ENCODE measurements at places on chromosomes 3 and 15.

DNA sequence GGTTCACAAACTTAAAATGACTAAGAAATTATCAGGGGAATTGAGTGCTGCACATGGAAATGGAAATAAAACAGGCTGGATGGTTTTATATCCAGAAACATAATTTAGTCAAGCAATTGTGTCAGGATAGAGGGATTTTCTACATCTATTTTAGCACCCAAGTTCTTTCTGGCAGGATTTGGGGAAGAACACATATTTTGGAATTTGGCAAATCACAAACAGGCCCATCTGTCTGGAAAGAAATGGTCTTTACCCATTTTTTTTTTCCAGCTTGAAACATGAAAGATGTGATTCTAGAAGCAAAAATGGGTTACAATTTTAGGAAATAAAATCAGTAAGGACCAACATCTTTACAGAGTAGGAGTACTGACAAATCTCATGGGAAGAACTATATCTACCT, 14.4 kb upstream of the UNC13C start:
- no peak for DNase-seq

- no peak for DNase-seq
Measured at GRCh38 chr3:46282696-46283095, 40.4 kb downstream of the CCR3 start.

DNA sequence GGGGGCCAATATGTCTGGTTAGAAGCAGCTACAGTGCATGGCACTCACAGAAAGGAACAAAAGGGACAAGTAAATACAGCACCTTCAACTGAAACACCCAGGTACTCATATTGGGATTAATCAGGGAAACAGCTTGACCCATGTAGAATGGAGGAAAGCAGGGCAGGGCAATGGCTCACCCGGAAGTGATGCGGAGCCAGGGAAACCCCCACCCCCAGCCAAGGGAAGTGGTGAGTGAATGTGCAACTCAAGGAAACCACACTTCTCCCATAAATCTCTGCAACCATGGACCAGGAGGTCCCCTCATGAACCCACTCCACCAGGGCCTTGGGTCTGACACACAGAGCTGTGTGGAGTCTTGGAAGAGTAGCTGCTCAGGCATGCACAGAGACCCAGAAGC, 117.1 kb downstream of the MTHFS start:
- DNase-seq = no peak

DNA sequence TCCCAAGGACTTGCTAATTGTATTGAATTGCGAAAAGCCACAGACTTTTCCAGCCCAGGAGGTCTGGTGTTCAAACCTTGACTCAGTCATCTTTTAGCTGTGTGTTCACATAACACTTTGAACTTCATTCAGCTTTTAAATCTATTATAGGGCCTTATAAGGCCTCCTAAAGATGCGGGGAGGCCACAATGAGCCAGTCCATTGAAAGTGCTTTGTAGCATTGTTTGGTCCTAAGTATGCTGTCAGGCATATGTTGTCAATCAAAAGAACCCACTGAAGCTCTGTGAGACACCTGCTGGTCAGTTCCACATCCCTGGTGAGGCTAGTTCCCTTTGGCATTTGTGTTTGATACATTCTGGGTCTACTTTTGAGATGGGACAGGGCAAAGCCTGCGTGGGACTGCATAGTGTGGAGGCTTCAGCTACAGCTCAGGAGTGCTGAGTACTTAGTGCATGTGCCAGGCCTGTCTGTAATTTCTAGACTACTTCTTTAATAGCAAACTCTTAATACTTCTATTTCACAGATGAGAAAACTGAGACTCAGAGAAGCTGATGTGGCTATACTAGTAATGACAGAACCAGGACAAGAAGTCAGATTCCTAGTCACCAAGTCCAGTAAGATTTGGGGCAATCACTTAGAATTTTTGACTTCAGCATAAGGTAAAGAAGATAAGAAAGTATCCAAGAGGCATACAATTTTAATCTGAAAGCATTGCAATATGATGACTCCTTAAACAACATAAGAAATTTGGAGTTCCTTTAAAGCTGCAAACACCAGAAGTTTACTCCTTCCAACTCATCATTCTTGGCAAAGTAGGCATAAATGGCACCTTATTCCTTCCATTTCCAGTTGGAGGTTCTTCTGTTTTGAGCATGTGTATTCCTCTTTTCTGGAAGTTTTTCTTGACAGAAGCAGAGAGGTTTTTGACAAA, 213.0 kb downstream of the PDCD6IP start:
- DNase-seq = no peak

- no peak for DNase-seq
Measured at GRCh38 chr3:170002231-170002630, 35.6 kb upstream of the GPR160 start.

DNA sequence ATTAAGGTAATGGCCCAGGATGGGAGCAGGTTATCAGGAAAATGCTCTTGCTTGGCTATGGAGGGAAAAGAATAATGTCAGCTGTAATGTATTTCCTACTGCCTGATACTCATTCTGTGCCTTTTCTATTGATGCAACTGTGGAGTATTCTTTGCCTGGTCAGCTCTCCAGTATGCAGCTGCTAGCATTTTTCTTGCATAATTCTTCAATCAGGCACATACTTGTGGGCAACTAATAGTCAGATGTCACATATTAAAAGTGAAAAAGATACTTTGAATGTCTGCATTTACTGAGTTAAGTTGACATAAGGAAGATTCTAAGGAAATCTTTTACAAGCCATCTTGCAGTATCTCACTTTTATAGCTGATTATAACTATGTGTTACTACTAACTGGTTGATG, 29.5 kb downstream of the CD80 start:
- DNase-seq = no peak

DNA sequence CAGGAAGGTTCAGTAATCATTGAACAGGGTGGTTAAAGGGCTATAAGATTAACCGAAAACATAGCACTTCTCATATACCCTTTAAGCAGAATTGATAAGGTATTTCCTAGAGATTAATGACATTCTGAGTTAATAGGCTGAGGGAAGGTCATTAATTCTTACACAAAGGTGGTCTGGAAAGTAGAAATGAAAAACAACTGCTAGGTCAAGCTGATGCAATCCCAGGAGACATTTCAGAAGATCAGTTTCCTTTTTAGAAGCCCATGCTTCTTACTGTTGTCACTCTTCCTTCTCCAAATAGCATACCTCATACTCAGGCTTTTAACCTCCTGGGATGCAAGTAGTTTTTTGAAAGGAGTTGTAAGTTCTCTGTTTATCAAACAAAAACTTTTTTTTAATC, 8.8 kb downstream of the FILIP1L start:
- no peak for DNase-seq

- no peak for DNase-seq
Measured at GRCh38 chr3:185658504-185658912, 72.4 kb downstream of the SENP2 start.

DNA sequence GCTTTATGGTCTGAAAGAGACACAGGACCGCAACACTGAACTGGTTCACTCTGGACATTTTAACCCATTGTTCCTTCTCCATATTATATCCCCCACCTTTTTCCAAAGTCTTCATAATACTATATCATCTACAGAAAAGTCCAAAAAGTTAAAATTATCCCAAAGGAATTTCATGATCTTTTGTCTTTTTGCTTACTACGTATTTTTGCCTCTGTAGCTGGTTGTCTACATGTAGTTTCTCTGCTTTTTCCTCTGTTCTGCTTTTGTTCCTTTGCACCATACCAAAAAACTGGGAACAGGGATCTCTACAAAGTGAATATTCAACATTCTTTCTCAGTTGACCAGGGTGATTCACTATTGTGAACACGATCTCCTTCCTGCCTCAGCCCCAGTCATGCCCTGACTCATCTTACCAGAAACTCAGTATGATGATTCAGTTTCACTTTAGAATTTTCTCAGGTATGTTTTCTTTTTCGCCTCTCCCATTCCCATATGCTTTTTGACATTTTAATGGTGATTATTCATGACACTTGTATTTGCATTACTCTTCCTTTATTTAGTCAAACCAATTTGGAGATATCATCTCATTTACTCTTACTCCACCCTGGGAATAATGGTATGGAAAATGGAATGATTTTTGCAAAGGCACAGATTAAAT, 14.5 kb downstream of the EMC4 start:
- DNase-seq = peak; percentile 12

- no peak for DNase-seq
Measured at GRCh38 chr15:58221591-58222241, 83.5 kb downstream of the AQP9 start.

GRCh38 chr3:14564741-14565140, 24.6 kb upstream of the GRIP2 start:
- no peak for DNase-seq

- DNase-seq = no peak
Measured at GRCh38 chr3:178504128-178504527, 32.1 kb upstream of the KCNMB2 start.

GRCh38 chr15:60733196-60733595, 254.3 kb upstream of the ICE2 start:
- no peak for DNase-seq

- no peak for DNase-seq
Measured at GRCh38 chr3:45387636-45388348, 584 bp upstream of the LARS2 start.

DNA sequence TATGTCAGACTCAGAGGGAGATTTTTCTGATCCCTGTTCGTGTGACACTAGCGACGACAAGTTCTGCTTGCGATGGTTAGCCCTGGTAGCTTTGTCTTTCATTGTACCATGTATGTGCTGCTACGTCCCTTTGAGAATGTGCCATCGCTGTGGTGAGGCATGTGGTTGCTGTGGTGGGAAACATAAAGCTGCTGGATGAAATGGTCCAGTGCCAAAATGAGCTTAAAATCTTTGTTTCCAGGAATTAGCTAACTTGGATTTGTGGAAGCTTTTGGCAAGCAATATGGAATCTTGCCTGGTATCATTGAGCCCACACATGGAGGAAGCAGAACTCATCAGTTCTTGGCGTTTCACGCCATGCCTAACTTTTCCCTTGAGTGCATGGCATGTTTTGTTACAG, 98.8 kb downstream of the SPRED1 start:
- no peak for DNase-seq

DNA sequence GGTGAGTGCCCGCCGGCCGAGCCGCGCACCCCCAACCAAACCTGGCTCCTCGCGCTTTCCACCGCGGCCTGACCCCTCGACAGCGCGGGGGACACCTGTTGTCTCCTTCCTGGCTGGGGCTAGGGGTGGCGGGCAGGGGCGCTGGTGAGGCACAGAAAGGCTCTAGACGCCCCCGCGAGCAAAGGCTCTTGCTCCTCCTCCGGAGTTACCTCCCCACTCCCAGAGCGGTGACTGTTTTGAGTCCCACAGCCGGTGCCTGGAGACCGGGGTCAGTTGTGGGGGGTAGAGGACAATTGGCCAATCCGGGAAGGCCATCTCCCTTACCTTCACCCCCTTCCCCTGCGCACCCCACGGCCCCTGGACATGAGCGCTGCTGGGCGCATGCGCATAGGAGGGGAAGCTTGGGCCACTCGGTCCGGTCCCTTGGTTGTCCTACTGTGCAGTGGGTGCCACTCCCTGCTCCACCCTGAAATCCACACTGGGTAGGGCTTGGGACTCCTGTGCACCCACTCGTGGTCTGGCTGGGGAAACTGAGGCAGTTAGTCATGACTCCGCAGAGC, 554 bp downstream of the CHST13 start:
- no peak for DNase-seq

GRCh38 chr15:100537331-100537730, 8.6 kb upstream of the CERS3 start:
- DNase-seq = no peak

DNA sequence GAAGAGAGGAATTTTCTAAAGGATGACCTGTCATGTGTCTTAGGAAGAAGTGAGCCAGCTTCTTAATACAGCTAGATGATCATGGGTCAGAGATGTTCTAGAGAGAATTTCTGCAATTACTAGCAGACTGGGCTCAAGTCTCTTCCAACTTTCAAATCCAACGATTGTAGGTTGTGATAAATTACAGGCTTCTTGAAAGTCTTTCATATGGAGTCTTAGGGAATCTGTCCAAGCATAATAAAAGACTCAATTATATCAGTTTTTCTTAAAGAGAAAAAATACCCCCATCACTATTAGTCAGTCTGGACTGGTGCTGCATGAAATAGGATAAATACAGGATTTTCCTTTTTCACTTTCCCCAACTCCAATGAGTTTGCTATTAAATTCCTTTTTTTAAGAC, 59.1 kb downstream of the DRD3 start:
- no peak for DNase-seq

DNA sequence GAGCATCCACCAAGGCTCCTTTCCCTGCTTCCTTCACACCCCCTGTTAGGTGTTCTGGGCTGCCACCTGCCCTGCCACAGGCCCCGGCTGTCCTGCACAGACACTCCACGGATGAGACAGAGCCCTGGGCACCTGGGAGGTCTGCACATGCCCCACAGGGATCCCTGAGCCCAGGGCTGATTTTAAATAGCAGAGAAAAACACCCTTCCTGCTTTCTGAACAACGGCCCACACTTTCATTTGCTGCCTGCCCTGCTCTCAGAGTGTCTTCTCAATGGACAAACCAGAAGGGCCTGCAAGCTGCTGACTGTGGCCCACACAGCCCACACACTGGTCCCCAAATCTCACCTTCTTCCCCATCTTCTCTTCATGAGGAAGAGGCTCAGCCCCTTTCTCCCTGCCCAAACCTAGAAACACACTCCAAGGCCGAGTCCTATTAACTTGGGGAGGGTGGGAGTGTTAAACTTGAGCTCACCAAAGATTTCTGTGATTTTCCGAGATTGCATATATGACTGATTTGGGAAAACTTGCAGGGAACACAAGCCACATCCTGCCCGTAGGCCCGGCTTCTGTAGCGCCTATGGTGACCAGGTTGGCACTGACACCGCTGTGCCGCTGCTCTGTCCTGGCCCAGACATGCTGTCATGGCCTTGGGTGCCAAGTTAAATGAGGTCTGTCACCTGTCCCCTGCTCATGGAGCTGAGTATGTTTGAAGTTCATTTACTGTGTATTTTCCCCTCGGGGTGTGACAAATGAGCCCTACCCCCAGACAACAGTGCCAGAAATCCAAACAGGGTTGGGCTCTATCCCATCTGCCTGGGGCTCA, 47.2 kb upstream of the KLF13 start:
- peak; percentile 2 for DNase-seq

- DNase-seq = no peak
Measured at GRCh38 chr15:41944313-41944940, 27.9 kb downstream of the EHD4 start.

GRCh38 chr3:87996882-87997281, 61.9 kb downstream of the CGGBP1 start:
- DNase-seq = no peak

DNA sequence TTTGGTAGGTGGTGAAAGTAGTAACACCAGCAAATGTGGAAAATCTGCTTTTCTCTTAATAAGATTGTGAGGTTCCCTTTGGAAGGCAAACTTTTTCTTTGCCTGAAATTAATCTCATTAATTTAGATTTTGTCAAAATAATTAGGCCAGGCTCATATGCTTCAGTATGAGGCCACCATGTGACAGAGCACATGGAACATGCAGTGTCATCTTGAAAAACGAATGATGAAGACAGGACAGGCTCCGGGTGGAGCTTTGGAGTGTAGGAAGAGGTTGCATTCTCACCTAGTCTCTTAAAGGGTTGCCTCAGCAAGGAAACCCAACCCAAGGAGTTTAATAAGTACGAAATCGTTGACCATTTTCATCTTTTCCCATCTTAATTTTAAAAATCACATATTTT, 18.6 kb upstream of the LZTFL1 start:
- no peak for DNase-seq

Measured in CD4-positive, alpha-beta T cell treated with Interleukin-17A for 4 hours (primary cell).